ENCODE measurements at places on chromosomes 4 and X. TPM values are rescaled to one million over a fixed set of nuclear protein-coding genes. Genes with fewer than 3 reads are reported as not detected.

The TCEAL2 gene
- total RNA-seq: not detected

The AMMECR1 gene
- total RNA-seq: 16.3 TPM

The CENPVL3 gene
- total RNA-seq: not detected

The HSD17B10 gene
- 155 TPM for total RNA-seq

The NRK gene
- not detected for total RNA-seq

The CCSER1 gene
- total RNA-seq: not detected

The ODAPH gene
- not detected for total RNA-seq

GRCh38 chrX:115408771-115409400 lies 119.4 kb downstream of the LUZP4 start:
- DNase-seq: no peak

GRCh38 chrX:12984603-12985319 lies 9.9 kb downstream of the TMSB4X start:
- DNase-seq: peak; percentile 70

- DNase-seq: no peak
These were observed 13.9 kb downstream of the TMEM165 start for GRCh38 chr4:55409468-55410171.

GRCh38 chr4:77844363-77844762 lies 18.3 kb upstream of the MRPL1 start:
- no peak for DNase-seq

GRCh38 chrX:18394477-18394876 lies 30.9 kb upstream of the CDKL5 start:
- no peak for DNase-seq

DNA sequence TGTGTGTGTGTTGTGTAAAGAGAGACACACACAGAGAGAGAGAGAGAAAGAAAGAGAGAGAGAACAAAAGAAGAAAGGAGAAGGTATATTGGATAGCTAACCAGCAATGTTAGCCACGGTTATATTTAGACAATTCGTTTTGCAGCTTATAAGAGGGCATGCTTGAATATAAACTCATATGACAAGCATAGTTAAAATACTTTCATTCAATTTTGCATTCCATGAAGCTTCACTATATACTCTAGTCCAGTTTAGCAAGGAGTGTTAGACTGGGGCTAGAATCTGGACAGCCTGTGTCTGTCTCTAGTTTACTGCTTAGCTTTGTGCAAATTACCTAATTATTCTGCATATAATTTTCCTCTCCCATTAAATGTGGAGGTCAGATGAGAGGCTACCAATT lies 525.9 kb upstream of the ZFP42 start:
- no peak for DNase-seq

All from CD8-positive, alpha-beta memory T cell (primary cell).